ENCODE measurements at places on chromosomes 16 and 17.

DNA sequence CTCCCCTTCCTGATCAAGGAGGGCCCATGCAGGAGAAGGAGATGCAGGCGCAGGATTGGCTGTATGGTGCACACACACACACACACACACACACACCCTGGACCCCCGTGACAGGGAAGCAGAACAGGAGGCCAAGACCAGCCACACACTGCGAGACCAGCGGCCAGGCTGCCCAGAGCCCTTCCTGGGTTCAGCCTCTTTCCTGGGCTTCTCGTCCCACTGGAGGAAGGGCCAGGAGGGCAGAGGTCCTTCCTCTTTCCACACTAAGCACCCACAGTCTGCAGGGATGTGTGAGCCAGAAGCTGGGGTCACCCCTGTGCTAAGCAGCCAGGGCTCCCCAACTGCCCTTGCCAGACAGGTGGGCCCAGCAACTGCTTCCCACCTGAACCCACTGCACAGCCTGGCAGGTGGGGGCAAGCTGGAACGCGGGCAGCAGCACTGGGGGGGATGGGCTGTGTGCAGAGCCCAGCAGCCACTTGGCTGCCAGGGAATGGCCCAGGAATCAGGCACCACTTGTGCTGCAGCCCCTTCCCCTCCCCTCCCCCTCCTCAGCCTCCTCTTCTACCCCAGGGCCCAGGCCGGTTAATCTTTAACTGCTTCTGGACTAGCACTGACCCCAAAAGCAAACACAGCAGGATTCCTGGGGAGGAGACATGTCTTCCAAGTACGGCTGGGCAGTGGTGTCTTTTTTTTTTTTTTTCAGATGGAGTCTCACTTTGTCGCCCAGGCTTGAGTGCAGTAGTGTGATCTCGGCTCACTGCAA lies 44.6 kb upstream of the SLC38A10 start:
- DNase-seq = no peak

- no peak for DNase-seq
Measured at GRCh38 chr17:55510986-55511721, at the start of gene SMIM36. Gene SMIM36 (minus strand): TSS chr17:55511452.

- DNase-seq = no peak
Measured at GRCh38 chr17:58575511-58575910, 61.1 kb upstream of the MTMR4 start.

GRCh38 chr16:29154088-29154487 lies 169.2 kb downstream of the LAT start:
- DNase-seq = no peak

DNA sequence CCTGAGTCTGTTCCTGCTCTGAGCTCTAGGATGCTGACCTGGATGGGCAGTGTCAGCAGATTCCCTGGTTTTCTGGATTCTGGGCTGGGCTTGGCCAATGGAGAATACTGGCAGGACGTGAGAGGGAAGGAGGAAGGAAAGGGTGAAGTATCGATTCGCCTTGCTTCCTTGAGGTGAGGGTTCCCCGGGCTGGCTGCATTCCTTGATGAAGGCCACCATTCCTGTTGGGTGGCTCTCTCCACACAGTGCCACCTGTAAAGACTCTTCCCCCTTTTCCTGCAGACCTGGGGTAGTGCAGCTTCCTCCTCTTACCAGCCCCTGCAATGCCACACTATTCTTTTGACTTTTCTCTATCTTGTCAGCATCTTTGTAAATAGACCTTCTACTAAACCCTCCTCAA lies 58.1 kb upstream of the TANC2 start:
- no peak for DNase-seq

DNA sequence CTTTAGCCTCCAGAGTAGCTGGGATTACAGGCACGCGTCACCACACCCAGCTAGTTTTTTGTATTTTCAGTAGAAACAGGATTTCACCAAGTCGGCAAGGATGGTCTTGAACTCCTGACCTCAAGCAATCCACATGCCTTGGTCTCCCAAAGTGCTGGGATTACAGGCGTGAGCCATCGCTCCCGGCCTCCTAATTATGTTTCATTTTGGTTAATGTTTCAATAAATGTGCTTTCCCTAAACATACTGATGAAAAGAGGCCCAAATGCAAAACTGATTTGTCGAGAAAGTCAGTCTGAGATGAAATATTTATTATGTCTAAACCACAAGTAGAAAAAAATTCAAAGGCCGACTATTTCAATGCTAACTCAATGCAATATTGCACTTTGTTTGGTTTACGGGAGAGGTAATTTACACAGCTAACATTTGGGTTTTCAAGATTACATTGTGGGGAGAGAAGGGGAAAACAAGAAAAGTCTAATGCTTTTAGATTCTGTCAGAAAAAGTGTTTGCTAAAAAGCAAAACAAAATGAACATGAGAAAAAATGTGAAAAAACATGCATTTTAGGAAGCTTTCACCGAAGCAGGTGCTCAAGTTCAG lies 9.8 kb downstream of the STAT3 start:
- DNase-seq = no peak

DNA sequence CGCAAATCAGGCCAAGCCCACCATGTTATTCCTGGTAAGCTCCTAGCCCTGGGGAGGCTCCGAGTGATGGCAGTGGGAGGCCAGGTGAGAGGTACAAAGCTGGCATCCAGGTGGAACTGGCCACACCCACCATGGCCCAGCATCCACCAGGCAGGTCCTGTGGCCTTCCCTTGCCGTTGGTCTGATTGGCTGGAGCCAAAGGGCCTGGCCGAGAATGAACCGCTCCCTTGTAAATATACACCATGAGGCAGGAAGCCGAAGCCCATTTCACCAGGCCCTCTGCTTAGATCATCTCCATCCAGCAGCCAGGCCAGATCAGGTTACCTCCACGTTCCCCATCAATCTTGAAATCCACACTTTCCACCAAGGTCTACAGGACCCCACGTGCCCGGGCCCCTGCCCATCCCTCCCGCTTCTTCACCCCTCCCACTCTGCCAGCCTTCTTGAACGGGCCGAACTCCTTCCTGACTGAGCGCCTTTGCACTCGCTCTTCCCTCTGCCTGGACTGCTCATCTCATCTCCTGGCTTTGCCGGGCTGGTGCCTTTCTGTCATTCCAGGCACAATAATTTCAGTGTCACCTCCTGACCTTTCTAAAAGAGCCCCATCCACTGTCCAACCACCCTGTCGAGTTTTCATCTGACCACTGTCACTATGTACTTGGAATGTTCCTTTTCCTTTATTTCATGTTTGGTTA lies 5.8 kb downstream of the SOCS1 start:
- DNase-seq = no peak

DNA sequence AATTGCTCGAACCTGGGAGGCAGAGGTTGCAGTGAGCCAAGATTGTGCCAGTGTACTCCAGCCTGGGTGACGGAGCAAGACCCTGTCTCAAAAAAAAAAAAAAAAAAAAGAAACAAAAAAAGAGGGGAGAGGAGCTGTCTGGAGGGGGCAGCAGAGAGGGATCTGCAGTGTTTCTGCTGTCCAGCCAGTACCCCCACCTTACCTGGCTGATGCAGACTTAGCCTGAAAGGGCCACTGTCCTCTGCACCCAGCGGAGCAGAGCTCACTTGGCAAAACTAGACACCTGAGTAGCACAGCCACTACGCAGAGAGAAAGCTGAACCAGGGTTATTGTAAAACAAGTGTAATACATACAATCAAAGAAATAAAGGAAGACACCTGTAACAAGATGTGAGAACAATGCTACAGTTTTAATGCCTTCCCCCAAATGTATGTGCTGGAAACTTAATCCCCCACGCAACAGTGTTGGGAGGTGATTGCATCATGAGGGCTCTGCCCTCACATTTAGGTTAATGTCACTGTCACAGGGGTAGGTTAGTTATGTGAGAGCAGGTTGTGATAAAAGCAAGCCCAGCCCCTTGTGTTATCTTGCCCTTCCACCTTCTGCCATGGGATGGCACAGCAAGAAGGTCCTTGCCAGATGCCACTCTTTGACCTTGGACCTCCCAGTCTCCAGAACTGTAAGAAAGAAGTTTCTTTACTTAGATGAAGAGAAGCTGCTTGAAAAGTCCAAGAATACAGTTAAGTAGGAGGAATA lies 211.2 kb downstream of the RPTOR start:
- no peak for DNase-seq

DNA sequence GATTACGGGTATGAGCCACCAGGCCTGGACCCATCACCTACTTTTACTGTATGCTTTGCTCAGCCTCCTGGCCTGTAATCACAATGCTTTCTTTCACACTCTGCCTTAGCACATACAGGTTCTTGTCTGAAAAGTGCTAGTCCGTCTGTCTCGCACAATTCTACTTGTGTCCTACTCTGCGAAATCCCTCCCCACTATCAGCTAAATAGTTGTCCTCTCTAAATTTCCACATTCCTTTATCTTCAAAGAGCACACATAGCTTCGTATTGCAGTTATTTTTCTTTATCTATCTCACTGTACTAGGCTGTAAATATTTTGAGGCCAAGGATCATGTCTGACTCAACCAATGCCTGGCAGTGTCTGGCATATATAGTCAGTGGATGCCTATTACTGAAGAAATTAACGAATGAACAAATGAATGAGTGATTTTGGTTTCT lies 38.5 kb upstream of the ETV4 start:
- no peak for DNase-seq

DNA sequence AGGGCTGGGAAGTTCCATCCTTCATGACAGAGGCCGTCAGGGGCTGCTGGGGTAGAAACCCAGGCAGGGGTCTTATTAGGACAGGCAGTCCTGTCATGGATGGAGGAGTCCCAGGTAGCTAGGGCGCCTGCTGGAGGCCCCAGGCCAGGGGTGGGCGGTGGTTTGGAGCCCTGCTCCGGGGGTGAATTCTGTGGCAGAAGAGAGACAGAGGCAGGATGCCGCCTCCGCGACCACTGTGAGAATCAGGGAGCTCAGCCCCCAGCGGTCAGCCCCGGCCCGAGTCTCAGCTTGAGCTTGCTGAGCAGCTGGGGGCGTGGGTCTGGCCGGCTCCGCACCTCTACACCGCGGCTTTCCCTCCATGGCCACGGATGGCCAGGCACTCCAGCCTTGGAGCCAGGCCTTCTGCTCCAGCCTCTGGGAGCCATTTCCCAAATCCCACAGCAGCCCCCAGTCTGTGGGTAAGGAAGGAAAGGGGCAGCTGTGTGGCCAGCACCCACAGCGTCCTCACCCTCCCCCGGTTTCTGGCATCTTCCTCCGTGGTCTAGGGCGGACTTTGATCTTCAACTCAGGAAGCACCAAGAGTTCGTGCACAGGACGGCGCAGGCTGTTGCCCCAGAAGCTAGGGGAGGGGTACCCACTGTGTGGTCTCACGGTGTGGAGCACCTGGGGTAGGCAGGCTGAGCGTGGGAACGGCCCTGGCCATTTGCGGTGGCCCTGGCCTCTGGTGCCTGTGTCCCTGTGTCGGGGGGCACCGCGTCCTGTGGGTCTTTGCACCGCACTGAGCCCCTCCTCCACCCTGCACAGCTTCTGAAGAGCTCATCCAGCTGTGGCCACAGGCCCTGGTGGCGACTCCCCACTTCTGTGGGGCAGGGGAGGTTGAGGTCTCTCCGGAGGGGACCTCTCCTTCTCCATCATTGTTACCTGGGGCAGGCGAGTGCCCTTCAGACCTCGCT lies 14.1 kb downstream of the CD7 start:
- DNase-seq = peak; percentile 40

DNA sequence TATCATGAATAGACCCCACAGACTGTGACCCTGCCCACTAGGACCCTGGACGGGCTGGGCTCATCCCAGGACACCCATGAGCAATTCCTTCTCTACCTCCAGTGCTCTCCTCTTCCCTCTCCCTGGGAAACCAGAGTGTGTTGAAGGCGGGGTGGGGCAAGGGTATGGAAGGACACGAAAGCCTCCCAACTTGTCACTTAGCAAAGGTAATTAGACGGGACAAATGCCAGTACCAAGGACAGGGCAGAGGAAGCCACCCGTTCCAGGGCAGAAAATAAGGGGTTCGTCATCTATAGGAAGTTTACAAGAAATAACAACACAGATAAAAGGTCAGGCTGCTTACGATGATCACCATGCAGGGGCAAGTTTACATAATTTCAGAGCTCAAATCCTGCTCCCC lies 4.9 kb upstream of the EPX start:
- no peak for DNase-seq

DNA sequence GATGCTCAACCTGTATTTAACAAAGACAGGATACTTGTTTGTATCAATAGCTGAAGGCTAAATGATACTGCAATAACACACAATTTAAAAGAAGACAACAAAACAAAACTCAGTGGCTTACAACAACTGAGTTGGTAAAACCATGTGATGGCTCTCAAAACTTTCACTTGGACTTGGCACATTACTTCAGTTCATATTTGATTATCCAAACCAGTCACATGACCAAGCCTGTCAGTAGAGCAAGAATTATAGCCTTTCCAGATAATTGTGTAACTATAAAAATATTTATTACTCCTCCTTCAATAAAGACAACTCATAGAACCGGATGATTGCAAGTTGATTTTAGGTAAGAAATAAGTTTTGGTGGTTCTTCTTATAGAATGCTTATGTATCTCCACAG lies 56.8 kb downstream of the NQO1 start:
- no peak for DNase-seq

DNA sequence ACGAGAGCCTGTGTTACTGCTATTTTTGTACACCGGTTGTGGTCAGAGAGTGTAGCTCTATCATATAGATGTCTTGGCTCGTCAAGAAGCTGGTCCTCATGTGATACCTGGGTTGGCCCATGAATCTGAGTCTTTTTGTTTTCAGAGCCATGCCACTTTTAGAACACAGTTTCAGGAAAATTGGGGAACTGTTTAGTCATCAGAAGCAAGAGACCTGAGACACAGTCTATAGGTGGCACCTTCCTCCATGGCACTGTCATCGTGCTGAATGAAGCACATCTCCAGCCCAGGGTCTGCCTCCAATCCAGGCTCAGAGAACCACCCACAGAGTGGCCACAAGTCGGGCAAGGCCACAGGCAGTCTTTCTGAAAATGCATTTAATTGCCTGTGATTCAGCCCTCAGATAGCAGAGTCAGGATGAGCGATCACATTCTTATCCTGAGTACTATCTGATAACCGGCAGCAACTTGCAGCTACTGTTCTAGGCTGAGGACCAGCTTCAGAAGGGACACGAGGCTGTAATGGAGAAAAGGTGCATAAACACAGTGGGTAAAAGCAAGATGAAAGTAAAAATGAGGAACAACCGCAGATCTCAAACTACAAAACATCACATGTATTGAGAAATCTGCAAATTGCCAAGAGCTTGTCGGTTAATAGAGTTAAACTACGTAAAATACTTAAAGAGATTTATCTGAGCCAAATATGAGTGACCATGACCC lies 14.2 kb upstream of the HAPSTR1 start:
- DNase-seq = no peak

DNA sequence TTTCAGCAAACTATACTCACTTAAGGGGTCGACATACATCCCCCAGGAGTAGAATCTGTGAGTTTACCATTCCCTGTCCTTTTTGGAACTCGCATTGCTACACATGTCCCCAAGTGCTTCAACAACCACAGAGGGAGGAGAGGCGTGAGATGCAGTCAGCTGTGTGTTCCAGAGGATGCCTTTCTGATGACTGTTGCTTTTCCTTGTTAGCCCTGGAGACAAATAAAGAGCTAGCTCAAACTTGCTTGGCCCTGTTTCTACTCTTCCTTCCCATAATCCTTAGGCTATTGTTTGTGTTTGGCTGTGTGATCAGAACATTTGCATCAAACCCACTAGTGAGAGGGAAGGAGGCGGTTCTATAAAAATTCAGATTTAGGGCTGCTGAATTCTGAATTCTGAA lies 264.0 kb downstream of the ENGASE start:
- DNase-seq = no peak

Data from activated effector memory CD4-positive, alpha-beta T cell treated with Interleukin-2 at 50 U/mL for 16 hours (primary cell).